ENCODE measurements at places on chromosomes 11 and 22.

DNA sequence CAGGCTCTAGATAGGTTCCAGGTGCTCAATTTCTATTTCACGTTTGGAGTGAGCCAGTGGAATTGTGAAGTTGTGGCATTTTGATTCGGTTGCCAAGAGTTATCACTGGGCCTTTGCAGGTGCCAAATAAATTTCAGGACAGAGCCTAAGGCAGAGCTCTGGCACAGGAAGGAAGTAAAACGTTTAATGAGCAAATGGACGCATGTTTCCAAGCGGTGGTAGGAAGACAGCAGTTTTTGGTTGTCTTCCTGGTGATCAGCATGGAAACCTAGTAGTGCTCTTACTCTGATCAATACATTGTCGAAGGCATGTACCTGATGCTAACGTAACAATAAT, 452 bp downstream of the BIRC3 start:
- no peak for DNase-seq

GRCh38 chr11:121763526-121763925, 310.8 kb upstream of the SORL1-AS1 start:
- no peak for DNase-seq

- DNase-seq = no peak
These were observed 411.5 kb upstream of the DDI1 start for GRCh38 chr11:103624708-103625623.

DNA sequence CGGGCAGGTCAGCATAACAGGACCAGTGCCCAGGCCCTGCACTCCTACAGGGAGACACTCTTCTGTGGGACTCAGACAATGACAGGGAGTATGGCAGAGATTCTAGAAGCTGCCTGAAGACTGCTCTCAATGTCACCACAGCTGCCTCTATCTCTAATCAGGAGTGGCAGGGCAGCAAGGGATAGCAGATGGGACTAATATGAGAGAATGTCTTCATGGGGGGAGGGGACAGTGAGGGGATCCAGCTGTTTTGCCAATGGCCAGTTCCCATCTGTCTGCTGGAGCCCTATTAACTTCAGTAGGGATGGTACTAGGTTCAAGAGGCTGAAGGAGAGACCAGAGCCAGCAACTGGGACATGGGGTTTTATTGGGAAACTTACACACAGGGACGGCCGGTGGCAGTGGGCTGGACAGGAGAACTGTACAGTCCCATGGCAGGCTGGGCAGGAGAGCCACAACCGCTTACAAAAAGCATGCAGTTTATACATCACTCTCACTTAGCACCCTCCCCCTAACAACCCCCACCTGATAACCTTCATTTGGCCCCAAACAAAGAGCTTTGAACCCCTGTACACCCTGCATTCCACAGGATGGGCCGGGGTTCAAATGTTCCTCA, 2.5 kb upstream of the CD82 start:
- no peak for DNase-seq

DNA sequence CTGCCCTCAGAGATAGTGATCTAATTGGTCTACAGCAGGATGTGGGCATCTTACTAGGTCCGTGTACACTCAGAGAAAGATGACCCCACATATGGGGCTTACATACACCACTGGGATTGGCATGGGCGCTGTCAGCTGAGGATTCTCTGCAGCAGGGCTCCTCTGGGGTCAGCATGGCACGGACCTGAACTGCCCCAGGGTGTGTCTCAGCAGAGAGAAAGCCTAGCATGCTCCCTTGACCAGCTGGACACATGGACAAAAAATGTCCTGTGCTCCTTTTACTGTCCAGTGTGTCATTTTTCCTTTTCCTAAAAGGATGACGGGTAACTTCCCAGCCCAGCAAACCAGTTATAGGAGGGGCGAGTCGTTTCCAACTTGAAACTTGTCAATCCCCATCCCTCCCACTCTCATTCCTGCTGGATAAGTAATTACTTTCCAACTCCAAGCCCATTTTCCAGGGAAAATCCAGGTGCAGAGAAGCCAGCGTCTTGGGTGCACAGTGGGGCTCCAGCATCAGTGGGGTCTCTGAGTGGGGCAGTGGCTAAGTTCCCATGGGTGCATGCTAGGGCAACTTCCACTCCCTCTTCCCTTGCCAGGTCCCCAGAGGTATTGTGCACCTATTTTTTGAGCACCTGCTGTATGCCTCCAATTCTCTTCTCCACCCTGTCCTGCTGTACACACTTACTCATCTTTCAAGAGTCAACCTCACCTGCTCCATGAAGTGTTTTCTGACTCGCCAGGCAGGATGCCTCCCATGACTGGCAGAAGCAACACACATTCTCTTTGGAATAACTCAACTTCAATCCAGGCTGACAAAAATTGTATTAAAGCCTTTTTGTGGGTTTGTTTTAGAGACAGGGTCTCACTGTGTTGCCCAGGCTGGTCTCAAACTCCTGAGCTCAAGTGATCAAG, 5.0 kb downstream of the VSTM5 start:
- no peak for DNase-seq

DNA sequence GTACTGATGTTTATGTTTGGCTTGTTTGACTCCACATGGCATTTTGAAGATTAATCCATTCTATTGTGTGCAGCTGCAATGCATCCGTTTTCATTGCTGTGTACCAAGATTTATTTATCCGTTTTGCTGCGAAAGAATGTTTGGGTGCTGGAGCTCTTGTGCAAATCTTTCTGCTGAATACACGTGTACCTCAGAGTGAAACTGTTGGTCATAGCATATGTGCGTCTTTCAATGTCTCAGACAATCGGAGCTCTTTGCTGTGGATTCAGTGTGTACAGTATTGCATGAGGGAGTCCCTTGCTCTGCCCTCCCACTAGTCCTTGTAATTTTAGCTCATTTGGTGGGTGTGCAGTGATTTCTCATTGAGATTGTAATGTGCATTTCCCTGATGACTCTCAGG, 545.4 kb downstream of the TBC1D22A start:
- DNase-seq = no peak

DNA sequence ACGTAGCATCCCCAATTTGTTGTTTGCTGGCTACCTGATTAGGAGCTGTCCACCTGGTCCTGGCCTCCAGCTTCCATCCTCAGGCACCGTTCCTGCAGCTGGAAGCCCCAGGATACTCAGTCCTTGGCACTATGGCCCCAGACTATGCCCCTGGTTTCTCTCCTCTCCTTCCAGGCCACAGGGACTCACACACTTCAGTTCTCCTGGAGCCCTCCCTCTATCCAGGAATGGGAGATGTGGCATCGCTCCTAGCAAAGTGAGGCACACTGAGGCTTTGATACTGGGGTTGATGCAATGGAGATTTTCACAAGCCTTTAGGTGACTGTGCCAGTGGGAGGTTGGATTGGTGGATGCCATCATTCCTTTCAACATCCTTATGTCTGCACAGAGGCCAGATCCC, 142.8 kb upstream of the B3GAT1 start:
- DNase-seq = no peak

All from CD4-positive, alpha-beta T cell treated with Interleukin-10 for 1 hour (primary cell).